ENCODE measurements at places on chromosomes 6 and 20.

DNA sequence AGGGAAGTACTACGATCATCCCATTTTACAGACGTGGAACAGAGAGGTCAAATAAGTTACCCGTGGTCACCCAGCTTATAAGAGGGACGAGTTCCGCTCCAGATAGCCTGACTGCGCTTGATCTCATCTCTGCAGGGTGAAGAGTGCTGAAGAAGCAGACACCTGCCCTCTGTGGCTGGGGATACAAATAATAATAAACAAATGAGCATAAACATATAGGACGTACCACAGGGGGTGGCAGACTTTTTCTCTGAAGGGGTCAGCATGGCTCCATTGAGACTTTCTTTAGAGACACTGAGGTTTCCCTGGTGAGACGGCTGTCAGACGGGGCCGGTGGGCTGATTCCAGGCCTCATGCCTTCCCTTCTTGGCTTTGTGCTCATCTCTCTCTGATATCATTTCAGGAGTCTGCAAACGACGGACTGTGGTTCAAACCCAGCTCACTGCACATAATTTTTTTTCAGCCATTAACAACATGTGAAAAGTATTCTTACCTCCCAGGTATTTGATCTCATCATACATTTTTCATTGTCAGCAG is 47.1 kb downstream of the IRF4 start:
- DNase-seq = no peak

- DNase-seq = no peak
Measured at GRCh38 chr6:87794922-87795885, 93.2 kb upstream of the AKIRIN2 start.

DNA sequence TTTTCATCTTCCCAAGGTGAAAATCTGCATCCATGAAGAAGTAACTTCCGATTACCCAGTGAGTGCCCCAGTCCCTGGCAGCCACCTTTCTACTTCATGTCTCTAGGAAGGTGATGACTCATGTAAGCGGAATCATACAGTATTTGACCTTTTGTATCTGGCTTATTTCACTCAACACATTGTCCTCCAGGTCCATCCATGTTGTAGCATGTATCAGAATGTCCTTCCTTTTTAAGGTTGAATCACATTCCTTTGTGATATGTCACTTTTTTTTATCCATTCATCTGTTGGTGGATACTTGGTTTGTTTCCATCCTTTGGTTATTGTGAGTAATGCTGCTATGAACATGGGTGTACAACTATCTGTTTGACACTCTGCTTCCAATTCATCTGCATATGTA is 176.3 kb upstream of the CDYL start:
- peak; percentile 51 for DNase-seq

DNA sequence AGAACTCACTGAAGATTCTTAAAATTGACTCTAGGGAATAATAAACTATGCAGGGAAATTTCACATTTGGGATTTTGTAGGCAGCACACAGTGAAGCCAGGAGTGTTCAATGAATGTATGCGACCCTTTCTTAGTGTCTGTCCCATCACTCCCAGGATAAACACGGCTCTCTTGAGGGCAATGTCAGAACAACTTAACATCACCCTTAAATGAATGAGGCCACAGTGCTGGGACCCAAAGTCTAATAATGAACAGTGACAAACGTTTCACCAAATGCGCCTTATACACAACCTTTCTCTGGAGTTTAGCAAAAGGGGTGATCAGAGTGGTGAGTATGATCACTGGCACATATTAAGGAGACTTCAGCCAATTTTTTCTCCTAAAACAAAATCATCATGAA is 237.3 kb downstream of the CLVS2 start:
- DNase-seq = no peak

- no peak for DNase-seq
Measured at GRCh38 chr6:71324194-71324785, 35.7 kb downstream of the OGFRL1 start.

GRCh38 chr20:11906626-11907480 is 10.8 kb upstream of the BTBD3 start:
- no peak for DNase-seq

- no peak for DNase-seq
Measured at GRCh38 chr6:127514773-127515227, 4.3 kb downstream of the MTCL3 start.

DNA sequence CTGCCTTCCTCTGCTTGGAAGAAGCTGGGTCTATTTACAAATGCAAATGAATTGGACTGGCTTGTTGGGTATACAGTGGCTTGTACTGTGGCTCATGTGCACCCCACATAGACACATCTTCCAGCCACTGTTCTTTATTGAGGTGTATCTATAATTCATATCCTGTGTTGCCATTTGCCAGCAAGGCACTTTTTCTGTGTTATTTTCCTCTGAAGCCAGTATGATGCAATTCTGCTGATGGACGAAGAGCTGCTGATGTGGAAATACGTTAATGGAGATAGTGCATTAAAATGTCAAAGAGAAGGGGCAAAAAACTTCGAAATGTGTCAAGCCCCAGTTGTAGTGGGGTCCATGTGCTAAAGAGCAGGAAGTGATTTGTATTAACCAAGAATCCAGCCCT is 167.5 kb downstream of the TMEM242 start:
- DNase-seq = no peak

DNA sequence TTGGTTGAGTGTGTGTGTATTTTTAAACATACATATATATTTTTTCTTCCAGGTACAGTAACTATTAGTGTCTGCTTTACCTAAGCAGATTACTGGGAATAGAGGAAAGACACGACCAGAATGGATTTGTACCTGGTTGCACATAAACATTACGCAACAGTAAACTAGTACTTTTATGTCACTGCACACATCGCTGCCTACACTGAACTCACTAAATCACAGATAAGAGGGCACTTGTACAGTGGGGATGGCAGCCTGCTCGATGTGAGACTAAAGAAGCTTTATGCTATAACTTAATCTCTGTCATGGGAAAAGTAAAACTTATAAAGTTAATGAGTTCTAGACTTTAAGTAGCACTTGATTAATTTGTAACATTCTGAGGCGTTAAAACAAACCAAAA is 89.5 kb upstream of the SIM1 start:
- no peak for DNase-seq

- no peak for DNase-seq
Measured at GRCh38 chr6:115060581-115060980, 717.8 kb upstream of the HS3ST5 start.

DNA sequence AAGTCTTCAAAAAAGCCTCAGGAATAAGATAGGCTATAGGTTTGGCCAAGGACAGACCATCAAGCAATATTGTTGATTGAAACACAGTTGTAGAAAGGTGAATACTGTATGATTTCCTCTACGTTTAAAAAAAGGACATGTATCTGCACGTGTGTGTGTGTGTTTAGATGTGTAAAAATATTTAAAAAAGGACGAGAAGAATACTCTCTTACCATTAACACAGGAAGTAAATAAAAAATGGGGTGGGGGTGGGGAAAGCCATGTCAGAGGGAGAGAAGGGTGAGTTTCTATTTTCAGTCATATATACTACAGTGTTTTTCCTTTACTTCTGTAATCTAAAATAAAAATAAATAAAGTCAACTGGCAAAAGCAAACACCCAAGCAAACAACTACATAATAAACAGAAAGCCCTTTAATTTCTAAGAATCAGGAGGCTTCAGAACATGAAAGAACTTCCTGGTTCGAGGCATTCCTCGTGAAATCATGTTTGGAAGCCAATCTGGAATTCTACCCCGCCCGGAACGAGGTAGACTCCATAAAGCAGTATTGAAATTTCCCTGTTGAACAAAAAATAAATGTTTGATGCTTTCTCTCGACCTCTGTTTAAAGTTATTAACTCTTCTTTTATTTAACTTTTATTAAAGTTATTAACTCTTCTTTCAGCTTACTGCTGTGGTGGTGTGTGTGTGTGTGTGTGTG is 158.1 kb upstream of the ZNF217 start:
- no peak for DNase-seq

GRCh38 chr20:25150016-25150415 is 45.5 kb upstream of the ENTPD6 start:
- DNase-seq = no peak

- no peak for DNase-seq
Measured at GRCh38 chr6:134082191-134082590, 29.8 kb upstream of the SLC2A12 start.

- DNase-seq = no peak
Measured at GRCh38 chr6:167766986-167767714, 59.6 kb upstream of the AFDN start.

DNA sequence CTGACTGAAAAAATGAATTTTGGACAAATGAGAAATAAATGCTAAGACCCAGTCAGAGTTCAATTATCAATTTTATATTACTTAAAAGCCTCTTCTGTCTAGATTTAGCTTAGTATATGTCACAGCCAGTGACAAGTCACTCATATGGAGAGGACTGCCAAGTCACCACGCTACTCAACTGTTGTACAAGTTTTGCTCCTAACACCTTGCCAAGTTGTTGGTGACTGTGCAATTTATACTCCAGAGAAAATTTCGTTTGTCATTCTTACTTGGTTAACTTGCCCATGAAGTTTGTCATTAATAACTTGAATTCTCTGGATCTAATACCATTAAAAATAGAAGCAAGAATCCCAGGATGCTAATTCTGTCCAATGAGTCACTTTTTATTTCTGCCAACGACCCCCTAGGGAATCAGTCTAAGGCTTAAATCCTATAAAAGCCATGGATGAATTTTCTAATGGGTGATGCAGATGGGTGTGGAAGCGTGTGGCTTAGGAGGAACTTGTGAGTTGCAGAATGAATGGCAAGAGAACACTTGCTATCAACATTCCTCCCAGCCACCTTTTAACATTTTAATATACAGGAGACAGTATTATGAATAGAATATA is 30.4 kb upstream of the FBXO30 start:
- DNase-seq = no peak

DNA sequence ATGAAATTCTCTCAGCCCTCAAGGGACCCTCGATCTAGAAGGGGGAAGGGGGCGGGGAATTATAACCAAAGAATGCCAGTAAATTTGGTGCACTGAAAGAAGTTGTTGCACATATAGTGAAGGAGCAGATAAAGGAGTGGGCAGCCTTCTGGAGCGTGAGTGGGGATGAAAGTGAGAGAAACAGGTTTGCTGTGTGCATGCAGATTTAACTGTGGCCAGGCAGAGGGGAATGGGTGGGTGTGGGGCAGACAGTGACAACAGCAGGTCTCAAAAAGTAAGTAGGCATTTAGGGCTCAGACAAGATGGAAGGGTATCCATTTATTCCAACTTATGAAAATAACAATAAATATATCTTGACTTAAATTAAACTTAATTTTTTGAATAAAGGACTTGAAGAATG is 149.1 kb downstream of the KCNQ5 start:
- DNase-seq = no peak

All from urothelium cell line (cell line).